Posterior vena cava (tissue), 2 donors: ENCODE measurements at places on chromosomes 2 and 18. TPM values are rescaled to one million over a fixed set of nuclear protein-coding genes. Genes with fewer than 3 reads are reported as not detected.

ST8SIA3 gene
- total RNA-seq: not detected

MTX2 gene
- total RNA-seq: 18.7 TPM

- DNase-seq: no peak
Observed at GRCh38 chr2:85042330-85042729, 71.4 kb downstream of the KCMF1 start.

GRCh38 chr2:223786236-223786635, 51.1 kb downstream of the AP1S3 start:
- DNase-seq: no peak

- DNase-seq: no peak
Observed at GRCh38 chr18:21444465-21445212, 155.9 kb downstream of the ESCO1 start.

GRCh38 chr2:140808820-140809219, 1322.0 kb downstream of the LRP1B start:
- DNase-seq: no peak

DNA sequence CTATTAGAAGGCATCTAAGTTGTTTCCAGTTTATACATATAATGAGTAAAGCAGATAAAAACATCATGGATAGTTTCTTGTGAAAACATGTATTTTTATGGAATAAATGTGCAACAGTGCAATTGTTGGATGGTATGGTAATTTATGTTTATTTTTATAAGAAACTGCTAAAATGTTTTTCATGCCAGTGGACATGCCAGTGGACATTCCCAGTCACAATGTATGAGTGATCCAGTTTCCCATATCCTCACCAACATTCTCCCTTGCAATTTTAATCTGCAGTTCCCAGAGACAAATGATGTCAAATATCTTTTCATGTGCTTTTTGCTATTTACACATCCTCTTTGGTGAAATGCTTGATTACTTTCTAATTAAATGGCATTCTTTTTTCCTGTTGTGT, 818.6 kb downstream of the SUCLG1 start:
- DNase-seq: no peak

DNA sequence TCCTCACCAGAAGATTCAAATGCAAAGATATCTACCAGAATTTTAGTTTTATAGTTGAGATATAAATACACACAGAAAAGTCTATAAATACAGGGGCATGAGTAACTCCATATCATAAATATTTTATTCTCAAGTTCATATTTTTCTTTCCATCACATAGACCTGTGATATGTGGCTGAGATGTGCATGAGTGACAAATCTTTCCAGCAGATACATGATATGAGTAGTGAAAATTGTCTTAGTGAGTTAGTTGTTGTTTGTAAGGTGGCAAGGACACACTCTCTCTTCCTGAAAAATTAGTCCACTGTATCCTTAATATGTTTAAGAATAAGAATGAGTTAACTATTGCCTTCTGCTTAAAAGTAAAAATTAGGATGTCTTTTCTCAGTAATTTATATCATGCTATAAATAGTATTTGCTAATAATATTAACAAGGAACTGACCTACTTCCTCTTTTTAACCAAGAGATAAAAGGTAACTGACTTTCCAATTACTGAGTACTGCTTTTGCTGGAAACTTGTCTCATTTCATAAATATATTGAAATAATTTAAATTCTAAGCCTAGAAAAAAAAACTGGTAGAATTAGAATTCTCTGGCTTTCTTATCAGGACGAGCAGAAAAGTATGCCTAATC, 85.2 kb upstream of the SESTD1 start:
- DNase-seq: no peak

- peak; percentile 94 for DNase-seq
Observed at GRCh38 chr18:46071653-46072375, at the start of gene PSTPIP2. TSS of gene PSTPIP2 (minus strand) at chr18:46072260. CDS start at chr18:46072188, 72 bp downstream.

GRCh38 chr2:197425550-197425949, 9.3 kb downstream of the SF3B1 start:
- no peak for DNase-seq

GRCh38 chr2:17299891-17300540, 218.2 kb downstream of the RAD51AP2 start:
- no peak for DNase-seq
